ENCODE measurements at places on chromosomes 5 and 9.

DNA sequence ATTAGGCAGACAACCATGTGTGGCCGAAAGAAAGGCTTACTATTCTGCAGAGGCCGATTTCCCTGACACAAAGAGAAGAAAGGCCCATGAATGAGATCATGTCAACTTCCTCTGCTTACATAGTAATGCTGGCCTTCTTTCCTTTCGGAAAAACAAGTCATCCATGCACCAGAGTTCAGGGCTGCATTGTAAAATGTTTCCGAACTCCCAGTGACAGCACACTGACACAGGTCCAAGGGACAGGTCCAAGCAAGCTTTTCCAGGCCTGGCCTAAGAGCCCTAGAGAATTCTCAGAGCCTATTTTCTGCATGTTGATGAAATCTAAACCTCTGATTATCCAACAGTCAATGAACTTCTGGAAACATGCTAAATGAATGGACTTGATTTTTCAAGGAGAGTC is 140.9 kb downstream of the ZNF608 start:
- no peak for DNase-seq

- no peak for DNase-seq
Observed at GRCh38 chr9:81597419-81598122, 91.8 kb downstream of the TLE1 start.

- no peak for DNase-seq
Observed at GRCh38 chr5:145948921-145949320, 12.5 kb downstream of the SH3RF2 start.

DNA sequence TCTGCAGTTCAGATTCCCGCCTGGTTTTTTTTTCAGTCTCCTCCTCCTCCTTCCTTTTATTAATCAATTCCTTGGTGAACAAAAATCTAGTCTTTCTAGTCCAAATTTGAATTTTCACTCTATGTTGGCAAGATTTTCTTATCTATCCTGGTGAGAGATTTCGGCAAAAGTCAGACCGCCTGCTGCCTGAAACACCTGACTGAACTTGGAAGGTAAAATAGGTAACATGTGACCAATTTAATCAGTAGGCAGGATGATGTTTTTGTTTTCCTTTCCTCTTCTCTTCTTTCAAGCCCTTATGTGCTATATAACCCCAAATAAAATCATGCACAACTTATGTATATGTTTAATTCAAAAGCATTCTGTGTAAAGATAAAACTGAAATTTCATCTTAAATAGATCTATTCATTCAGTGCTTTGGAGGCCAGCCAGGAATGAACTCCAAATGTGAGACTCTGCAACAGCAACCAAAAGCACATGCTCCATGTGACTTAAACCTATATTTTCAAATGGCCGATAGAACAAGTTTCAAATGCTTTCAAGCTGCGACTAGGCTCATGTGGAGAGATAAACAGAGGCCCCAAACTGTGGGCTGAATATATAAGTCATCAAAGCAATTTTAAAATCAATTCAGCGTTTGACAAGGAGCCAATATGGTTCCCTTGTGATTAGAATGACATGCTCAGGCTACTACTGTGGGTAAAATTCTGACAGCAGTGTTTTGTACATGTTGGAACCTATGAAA is 100.4 kb upstream of the SEMA6A start:
- DNase-seq, result no peak

- DNase-seq, result no peak
Observed at GRCh38 chr5:173888473-173889131, 453 bp downstream of the CPEB4 start.

DNA sequence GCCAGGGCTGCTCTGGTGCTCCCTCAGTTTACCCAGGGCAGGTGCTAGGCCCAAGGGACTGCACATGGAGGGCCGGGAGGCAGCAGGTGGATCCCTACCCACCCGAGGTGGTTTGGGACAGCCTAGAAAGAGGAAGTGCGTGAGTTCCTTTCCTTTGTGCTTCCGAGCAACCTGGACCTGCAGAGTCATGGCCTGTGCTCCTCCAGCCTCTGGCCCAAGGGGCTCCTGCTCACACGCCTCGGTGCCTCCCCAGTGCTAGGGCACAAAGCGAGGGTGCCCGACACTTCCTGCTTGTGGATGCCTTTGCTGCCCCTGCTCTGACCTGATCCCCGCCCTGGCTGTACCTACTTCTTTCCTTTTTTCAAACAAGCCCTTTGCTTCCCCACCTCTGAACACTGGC is 79.3 kb downstream of the RXRA start:
- DNase-seq, result peak; percentile 54

DNA sequence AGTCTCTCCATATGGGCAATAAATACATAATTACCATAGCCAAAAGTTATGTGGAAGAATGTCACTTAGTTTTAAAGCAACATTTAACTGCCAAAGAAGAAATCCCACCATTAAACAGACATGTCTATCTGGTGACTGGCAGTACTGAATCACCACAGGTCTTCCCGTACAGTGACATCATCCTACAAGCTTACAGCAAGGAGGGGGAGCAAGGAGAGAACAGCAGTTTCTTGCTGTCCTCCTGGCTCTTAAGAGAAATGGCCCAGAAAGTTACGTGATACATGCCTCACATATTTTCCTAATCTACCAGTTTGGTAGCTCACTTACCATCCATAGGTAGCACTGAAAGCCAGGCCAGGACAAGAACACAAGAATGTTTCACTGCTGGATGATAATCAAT is 671.0 kb downstream of the DMRTA1 start:
- DNase-seq, result no peak

- no peak for DNase-seq
Observed at GRCh38 chr9:118414676-118415075, 710.5 kb downstream of the TLR4 start.

- no peak for DNase-seq
Observed at GRCh38 chr5:82821846-82822633, 255.2 kb downstream of the TMEM167A start.

- no peak for DNase-seq
Observed at GRCh38 chr9:34998266-34998665, 8.7 kb downstream of the DNAJB5 start.

DNA sequence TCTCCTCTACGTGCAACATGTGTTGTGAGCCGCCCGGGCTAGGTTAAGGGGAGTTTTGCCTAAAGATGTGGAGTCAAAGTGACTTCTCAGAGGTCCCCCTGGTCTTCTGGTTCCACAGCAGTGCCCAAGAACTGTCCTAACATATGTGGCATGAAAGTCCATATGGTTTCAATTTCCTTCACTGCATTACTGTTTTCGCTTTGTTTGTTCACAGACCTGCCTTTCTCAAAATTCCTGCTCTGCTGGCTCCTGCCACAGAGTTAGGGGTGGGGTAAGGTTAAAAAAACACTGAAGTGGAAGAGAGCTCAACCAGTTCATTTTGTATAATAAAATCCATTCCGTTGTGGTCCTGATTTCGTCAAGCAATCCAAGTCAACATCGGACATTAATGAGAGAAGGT is 289.4 kb downstream of the DMAC1 start:
- no peak for DNase-seq

DNA sequence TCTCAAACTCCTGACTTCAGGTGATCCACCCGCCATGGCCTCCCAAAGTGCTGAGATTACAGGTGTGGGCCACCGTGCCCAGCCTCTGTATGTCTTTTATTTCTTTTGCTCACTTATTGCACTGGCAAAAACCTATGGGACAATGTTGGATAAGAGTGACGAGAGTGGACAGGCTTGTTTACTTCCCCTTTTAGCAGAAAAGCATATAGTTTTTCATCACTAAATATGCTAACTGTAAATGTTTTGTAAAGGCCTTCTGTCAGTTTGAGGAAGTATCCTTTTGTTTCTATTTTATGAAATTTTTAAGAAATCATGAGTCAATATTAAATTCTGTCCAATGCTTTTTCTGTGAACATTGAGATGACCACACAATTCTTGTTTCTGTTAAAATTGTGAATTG is 103.3 kb downstream of the AUH start:
- peak; percentile 2 for DNase-seq

DNA sequence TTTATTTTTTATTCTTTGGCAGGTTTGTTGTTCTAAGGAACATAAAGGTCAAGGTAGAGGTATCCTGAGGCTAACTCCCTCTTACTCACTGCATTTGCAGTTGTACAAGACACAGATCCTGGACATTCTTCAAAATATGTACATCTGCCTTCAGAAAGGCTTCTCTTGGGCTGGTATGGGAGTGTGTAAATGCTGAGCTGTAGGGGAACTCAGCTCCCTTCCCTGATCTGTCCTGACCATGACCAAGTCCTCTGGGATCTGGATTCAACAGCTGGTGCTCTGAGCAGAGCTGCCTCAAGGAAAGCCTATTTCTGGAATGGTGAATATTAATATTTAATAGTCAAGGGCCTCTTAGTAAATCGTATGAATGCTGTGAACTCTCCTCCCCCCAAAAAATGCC is 117.4 kb downstream of the PRKACG start:
- no peak for DNase-seq

DNA sequence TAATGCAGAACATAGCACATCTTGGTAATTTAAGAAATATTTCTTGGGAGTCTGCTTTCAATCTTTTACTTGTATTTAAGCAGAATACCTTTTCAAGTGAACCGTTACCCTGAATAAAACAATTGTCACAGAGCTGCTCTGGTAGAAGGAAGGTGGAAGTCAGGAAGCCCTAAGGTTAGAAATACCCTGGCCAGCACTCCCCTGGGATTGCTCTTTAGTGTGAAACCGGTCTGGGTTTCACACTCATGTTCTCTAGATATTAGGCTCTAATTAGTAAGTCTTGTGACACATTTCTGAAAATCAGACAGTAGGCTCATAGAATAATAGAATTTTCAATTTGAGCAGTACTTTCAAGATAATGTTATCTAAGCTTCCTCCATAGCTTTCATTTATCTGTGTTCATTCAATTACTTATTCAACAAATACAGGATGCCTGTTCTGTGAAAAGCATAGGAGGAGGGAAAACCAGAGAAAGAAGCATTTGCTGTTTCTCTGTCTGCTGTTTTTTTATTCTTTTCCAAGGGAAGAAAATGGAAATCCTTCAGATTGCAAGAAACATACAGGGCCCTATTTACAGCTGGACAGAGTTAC is 825.5 kb downstream of the TLR4 start:
- no peak for DNase-seq

DNA sequence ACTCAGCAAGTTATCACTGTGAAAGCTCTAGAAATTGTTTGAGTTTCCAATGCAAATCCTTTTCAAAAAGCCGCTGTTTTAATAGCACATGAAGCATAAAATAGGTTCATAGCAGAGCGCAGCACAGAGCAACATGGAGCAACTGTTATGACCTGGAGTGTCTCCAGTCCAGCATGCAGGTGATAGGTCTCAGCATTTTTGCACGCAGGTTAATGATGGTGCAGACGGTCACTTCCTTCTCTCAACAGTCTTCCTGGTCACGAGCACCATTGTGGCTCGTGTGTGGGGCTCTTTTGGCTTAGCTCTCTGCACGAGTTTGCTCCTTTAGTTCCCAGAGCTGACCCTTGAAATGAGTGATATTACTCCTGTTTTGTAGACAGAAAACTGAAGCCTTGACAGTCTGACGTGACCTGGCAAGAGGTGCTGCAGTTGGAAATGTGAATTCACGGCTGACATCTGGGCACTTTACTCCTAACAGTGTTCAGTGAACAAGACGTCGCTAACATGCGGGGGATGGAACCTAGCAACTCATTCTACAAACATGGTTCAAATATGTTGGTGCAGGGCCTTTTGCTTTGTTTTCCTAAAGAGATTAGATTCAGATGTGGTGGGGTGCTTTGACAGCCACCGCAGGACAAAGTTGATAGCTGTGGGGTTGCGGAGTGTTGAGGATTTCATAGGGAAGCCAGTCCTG is 10.0 kb downstream of the TENT4A start:
- DNase-seq, result no peak

DNA sequence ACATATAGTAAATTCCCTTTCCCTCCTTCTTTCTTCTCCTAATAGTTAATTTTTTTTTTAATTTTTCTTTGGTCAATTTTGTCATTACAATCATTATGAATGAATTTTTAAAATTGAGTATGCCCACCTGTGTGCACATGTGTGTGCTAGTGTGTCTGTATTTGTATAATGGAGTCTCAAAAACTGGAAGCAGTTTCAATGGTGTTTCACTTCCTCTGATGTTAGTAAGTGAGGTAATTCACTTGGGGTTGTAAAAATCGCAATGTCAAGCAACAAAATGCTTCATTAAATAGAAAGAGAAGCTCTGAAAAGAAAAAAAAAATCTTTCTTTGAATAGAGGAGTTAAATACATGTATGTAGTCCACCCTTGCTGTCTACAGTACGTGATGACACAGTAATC is 1467.6 kb upstream of the NUDT12 start:
- no peak for DNase-seq

GRCh38 chr5:67437905-67438845 is 241.6 kb upstream of the CD180 start:
- DNase-seq, result no peak

DNA sequence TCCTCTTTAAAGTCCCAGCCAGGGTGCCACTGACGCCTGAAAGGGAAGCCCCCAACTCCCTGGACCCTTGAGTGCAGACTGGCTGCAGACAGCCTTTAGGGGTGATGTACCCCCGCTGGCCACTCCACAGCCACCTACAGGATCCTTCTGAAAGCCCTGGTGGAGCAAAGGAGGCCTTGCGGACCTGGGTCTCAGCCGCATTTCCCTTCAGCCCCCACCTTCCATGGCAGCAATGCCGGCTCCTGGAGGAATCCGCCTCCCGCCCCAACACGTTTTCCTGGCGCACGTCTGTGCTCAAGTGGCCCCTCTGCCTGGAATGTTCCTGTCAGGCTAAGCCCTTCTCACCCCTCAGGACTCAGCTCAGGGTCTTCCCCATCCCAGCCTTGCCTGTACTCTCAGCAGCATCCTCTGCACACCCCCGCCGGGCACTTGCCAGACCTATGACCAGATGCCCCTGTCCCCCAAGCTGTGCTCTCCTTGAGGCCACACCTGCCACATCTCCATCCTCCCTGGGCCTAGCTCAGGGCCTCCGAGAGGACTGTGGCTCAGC is 134.1 kb upstream of the RAPGEF1 start:
- DNase-seq, result no peak

DNA sequence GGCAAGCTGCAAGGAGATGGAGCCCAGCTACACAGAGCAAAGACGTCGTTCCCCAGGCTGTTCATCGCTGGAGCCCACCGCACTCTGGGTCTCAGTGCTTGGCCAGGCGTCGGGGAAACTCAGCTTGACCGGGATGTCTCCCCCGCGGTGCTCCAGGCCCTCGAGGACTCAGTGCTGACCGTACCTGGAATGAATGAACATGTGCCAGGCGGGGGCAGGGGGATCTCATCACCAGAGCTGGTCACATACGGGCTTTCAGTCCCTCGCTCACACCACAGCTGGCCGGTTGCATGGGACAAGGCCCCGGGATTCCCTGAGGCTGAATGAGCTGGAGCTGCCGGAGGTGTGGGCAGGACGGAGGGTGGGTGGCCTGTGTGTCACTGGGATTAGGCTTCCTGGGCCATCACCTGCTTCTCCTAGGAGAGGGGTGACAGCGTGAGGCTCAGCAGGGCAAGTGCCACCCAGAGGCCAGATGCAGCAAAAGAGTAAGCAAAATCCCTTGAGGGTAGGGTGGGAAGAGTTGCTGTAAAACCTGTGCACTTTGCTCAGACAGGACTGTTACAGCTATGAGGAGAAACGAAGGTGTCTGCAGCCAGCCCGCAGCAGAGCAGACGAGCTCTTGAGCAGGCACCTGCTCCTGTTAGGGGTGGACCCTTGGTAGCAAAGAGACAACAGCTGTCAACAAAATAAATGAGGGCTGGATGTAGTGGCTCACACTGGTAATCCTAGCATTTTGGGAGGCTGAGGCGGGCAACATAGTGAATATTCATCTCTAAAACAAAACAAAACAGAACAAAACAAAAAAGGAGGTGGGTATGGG is 70.7 kb upstream of the RAPGEF1 start:
- DNase-seq, result no peak

All from GF-D8 (cell line).